ENCODE measurements at places on chromosomes 7 and 10. TPM values are rescaled to one million over a fixed set of nuclear protein-coding genes. Genes with fewer than 3 reads are reported as not detected.

DNA sequence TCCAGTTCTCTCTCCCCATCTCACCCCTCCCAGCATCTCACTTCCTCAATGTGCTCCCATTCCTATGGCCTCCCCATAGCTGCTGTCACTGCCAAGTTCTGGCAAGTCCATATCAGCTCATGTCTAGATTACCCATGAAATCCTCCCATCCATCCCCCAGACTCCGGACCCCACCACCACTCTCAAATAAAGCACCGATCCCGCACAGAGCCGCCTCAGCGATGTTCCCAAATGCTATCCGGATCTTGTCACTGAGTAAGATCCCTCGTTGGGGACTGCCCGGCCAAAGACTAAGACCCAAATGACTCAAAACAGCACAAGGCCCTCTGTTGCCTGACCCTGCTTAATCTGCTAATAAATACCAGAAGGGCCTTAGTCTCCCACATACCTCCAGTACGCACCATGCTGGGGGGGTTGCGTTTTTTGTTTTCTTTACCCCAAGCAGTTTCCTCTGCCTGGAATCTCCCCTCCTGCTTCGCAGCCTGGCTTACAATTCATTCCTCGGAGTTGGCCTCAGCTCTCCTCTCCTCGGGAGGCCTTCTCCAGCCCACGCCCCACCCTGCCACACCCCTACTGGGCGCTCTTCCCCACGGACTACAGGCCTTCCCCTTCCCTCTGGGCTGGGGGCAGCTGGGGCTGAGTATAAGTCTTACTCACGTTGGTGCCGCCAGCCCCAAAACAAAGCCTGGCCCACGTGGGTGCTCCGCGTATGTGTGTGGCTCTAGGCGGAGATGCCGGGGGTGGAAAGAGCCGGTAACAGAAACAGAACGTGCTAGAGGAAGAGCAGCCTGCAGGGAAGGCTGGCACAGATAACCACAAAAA is 1.8 kb upstream of the DUSP5 start:
- H3K4me3 ChIP-seq, result peak overlapping the region; percentile 88
- H3K27me3 ChIP-seq, result no peaks in the 10 kb centered on the region
- H3K36me3 ChIP-seq, result no peaks in the 10 kb centered on the region
- peak; percentile 76 for DNase-seq
- H3K27ac ChIP-seq, result peak overlapping the region; percentile 86

DNA sequence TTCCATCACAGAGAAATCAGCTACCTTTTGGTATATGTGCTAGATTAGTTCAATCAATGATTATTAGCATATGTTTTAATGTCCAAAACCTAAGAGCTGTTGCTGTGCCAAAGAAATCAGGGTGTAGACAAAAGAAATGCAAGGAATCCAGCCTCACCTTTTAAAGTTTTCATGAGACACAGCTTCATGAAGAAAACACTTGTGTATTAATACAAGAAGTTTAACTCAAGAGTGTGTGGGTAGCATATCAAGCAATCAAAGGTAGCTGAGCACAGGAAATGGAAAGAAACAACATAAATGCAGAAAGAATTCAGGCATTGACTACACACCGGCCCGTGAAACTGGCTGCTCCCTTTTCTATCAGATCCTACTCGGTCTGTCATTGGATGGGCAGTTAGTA is 76.0 kb upstream of the CAV2 start:
- H3K4me1 ChIP-seq, result no peaks in the 10 kb centered on the region
- no peak for DNase-seq
- H3K27ac ChIP-seq, result no peak overlapping the region

- H3K27ac ChIP-seq, result no peak overlapping the region
- H3K4me3 ChIP-seq, result no peak overlapping the region
- H3K36me3 ChIP-seq, result peaks cover 79% of the 10 kb centered on the region
- no peak for DNase-seq
Measured at GRCh38 chr10:11329062-11329673, 282.3 kb downstream of the USP6NL start.

DNA sequence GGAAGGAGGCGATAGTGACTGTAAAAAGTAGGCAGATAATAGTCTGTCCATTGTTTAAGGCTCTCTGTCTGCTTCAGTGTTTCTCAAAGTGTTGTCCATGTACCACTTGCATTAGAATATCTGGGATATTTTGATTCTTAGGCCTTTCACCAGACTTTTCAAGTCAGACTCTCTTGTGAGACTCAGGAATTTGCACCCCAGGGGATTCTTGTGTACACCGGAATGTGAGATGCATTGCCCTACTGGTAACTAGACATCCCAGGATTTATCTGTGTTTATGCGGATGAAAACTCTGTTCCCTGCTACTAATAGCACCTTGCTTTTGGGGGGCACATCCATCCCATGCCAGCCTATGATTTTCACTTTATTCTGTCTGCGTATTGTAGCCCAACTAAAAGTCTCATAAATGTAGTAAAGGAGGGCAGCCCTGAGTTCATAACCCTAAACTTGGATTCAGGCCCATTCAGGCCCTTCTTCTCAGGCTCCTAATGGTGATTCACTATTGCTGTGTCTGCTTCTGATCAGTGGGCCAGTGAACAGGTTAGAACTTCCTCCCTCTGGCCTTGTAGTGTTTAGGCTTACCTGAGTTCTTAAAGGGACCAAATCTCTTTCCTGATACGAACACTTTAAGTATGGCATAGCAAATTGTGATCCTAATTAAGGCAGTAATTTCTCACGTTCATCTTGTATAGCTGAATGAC is 71.8 kb upstream of the RPA3 start:
- no peak overlapping the region for H3K4me3 ChIP-seq
- no peaks in the 10 kb centered on the region for H3K27me3 ChIP-seq
- H3K27ac ChIP-seq, result no peak overlapping the region
- H3K4me1 ChIP-seq, result no peaks in the 10 kb centered on the region
- DNase-seq, result no peak
- H3K36me3 ChIP-seq, result no peaks in the 10 kb centered on the region

- H3K27me3 ChIP-seq, result no peaks in the 10 kb centered on the region
- no peaks in the 10 kb centered on the region for H3K36me3 ChIP-seq
- peaks cover 16% of the 10 kb centered on the region for H3K4me1 ChIP-seq
Measured at GRCh38 chr10:28987555-28988320, 301.1 kb upstream of the LYZL1 start.

DNA sequence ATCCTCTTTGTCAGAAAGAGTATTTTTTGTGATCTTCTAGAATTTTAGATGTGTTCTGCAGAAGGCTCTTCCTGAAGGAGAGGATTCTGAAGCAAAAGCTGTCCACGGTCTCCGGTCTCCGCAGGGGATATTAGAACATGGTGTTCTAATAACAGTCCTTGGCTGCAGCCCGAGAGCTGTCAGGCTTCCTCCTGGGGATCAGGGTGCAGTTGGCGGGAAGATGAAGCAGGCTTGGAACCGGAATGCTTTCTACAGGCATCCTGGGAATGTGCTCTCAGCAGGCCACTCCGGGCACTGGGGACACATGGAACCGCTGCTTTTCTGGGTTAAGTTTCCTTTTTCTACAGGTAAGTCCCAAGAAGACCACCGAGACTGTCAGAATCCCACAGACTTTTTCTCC is 118.6 kb upstream of the PARD3 start:
- H3K27me3 ChIP-seq, result no peaks in the 10 kb centered on the region
- H3K27ac ChIP-seq, result peak overlapping the region; percentile 9
- no peak overlapping the region for H3K4me3 ChIP-seq
- no peak for DNase-seq
- no peaks in the 10 kb centered on the region for H3K36me3 ChIP-seq
- H3K4me1 ChIP-seq, result no peaks in the 10 kb centered on the region

DNA sequence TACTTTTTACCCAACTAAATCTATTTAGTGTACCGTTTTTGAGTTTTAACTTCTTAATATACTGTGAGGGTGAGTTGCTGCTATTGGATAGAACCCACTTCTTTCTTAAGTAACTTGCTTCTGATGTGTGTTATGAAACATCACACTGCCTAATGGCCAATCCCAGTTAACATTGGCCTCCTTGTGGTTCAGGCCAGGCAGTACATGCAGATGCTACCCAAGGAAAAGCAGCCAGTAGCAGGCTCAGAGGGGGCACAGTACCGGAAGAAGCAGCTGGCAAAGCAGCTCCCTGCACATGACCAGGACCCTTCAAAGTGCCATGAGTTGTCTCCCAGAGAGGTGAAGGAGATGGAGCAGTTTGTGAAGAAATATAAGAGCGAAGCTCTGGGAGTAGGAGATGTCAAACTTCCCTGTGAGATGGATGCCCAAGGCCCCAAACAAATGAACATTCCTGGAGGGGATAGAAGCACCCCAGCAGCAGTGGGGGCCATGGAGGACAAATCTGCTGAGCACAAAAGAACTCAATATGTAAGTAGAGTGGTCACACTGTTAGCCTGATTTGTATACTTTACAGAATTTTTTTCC is 39.7 kb downstream of the TES start:
- no peak overlapping the region for H3K4me3 ChIP-seq
- H3K27me3 ChIP-seq, result no peaks in the 10 kb centered on the region
- no peak for DNase-seq
- no peaks in the 10 kb centered on the region for H3K4me1 ChIP-seq

GRCh38 chr7:149196151-149196704 is 882 bp downstream of the ZNF282 start:
- peaks cover 31% of the 10 kb centered on the region for H3K36me3 ChIP-seq

GRCh38 chr7:123975084-123975483 is 50.0 kb downstream of the SPAM1 start:
- no peaks in the 10 kb centered on the region for H3K27me3 ChIP-seq
- no peak for DNase-seq
- no peaks in the 10 kb centered on the region for H3K36me3 ChIP-seq
- H3K4me1 ChIP-seq, result no peaks in the 10 kb centered on the region
- H3K27ac ChIP-seq, result no peak overlapping the region

ZNF853 gene
- 5.2 TPM for total RNA-seq

FKBP6 gene
- not detected for total RNA-seq
